Stimulated activated CD8-positive, alpha-beta memory T cell treated with anti-CD3 and anti-CD28 coated beads, Interleukin-7, amount 100 ng/mL, for 1 hour (primary cell): ENCODE measurements at places on chromosomes 3 and 15.

- no peak for DNase-seq
These were observed 49.2 kb upstream of the CTSH start for GRCh38 chr15:78993931-78994530.

DNA sequence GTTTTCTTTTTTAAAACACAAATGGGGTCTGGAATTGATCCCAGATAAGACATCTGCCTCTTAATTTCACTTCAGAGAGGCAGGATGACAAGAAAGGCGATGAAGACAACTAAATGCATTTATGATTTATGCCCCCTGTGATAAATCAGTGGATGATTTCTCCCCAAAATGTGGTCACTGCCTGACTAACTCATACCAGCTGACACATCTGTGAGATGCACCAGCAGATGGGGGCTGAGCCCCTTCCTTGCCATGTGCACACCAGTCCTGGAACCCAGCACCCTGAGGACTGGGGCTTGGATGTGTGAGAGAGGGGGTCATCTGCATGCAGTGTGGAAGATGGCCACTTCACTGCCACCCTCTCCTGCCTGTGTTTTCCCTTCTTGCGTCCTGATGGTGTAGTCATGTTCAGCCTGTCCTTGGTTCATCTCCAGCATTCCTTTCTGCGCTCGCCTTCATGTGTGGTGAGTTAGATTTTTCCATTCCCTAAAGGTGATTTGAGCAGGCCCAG is 264.3 kb downstream of the LRTM1 start:
- DNase-seq, result no peak

DNA sequence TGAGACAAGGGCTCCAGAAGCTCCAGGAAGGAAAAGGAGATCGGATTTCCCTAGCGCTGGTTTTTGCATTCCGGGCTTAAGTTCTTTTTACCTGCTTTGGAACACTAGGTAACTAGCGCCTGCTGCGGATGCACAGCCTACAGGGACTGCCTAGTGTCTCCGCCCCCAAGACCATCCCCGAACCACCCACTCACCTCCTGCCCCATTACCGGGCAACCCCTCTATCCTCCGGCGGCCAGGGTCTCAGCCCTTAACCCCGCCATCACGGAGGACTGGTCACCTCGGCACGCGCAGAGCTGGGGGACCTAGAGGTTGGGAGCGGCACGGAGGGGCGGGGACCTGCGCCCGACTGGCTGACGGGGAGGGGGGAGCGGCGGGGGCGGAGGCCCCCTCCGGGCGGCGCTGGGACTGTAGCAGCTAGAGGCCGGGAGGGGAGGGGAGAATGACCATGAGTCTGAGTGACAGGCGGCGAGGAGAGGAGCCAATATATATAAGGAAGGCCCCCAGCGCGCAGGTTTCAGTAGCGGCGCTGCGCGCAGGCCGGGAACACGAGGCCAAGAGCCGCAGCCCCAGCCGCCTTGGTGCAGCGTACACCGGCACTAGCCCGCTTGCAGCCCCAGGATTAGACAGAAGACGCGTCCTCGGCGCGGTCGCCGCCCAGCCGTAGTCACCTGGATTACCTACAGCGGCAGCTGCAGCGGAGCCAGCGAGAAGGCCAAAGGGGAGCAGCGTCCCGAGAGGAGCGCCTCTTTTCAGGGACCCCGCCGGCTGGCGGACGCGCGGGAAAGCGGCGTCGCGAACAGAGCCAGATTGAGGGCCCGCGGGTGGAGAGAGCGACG is at the start of gene DLL4:
DLL4 (plus strand) TSS at position 520 of the 839 bp plus-strand sequence. CDS start 329 bp downstream, outside the sequence.
- DNase-seq, result no peak

DNA sequence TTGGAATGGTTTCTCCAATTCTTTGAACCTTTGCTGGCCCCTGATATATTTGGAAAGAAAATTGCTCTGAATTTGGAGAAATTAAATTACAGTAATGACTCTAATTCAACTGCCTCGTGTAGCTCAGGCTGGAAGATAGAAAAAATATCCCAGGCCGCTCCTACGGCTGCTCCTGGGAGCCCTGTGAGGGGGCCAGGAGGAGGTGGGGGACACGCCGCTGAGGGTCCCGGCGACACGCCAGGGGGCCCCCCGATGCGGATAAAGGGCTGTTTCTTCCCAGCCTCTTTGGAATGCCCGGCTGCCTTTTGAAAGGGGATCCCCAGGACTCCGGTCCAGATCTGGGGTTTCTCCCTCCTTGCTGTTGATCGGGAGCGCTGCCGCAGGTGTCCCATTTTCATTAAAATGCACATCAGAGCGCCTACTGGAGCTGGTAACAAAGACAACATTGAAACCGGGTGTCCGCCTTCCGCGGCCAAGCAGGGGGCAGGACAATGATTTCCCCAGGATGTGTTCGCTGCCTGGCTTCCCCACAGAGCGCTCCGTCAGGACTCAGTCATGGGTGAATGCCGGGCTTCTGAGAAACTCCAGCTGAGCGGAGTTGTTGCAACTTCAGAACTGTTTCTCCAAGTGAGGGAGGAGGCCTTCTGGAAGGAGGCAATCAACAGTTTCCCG is 200.1 kb upstream of the KBTBD8 start:
- no peak for DNase-seq

- DNase-seq, result no peak
These were observed 262.1 kb upstream of the TGFBR2 start for GRCh38 chr3:30344288-30344687.

DNA sequence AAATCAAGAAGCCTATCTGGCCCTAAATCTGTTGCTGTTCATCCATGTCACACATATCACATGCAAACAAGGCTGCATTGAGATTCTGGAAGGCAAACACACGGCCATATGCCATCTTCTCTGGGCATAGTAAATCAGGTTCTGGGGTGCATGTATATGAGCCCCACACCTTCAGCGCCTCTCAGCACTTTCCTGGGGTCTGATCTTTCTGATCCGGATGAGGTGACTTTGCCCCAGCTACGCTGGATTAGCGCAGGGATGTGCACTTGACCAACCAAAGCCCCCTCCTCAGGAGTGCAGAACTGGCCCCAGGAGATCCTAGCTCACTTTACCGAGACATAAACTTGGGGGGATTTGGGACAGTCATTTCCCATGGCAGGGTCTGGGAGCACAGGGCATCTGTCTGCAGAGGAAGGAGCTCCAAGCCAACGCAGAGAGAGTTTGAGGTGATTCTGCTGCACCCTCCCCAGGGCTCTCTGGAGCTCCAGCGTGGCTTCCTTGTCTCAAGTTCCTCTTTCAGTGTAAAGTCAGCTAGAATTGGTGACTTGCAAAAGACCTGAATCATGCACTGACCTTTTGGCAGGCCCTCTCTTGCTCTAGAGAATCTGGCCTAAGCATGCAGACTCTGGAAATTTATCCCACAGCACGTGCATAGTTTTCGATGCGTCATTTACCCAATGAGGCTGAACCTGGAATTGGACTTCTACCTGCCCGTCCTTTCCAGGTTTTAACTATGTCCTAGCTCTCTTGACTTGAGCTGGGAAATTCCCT is 63.5 kb upstream of the KLF13 start:
- no peak for DNase-seq

GRCh38 chr3:52046186-52046901 is 10.0 kb downstream of the DUSP7 start:
- no peak for DNase-seq

GRCh38 chr3:72855001-72855400 is 6.8 kb upstream of the SHQ1 start:
- DNase-seq, result no peak

DNA sequence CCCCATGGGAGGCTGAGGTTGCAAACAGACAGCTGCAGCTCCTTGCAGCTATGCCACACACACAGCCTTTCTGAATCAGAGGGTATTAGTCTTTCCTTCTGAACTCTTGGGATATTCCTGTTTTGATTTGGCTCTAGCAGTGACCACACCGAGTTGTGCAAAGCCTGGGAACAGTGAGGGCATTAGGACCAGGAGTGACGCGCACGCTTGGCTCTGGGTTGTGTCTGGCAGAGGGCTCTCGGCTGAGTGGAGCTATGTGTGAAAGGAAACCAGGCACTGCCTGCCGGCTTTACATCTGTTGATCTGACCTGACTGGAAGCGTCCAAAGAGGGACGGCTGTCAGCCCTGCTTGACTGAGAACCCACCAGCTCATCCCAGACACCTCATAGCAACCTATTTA is at the start of gene GALNT15:
GALNT15 (plus strand) TSS at position 292 of the 400 bp plus-strand sequence. CDS start 472 bp downstream, outside the sequence.
- no peak for DNase-seq

DNA sequence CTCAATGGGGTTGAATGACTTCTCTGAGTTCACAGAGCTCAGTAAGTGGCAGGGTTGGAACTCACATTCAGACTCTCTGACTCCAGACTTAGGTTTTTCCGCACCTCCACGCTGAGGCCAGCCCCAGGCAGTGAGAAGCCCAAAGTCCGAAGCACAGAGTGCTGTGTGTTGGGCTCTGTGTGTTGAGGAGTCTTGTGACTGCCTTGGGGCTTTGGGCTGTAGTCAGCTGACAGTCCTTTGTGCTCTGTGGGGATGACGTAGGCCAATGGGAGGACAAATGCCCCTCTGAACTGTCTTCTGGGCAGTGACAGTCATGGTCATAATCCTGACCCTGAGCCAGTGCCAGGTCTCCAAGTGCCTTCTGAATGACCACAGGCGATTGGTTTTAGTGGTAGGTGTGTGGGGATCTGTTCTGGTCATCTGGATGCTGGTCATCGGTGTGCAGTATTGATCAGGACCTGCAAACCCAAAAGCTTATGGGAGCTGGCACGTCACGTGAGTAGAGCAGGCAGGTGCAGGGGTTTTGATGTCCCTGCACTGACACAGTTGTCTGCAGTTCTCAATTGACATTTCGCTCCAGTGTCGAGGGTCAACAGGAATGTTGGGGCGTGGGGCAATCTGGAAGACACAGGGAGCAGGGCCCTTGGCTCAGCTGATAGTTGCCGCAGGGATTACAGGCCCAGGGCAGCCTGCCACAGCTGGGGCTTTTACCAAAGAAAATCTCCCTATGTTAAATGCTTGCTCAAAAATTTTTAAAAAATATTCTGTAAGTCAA is 45.3 kb downstream of the CAPN3 start:
- DNase-seq, result no peak

GRCh38 chr15:68517285-68517761 is 61.5 kb upstream of the CORO2B start:
- no peak for DNase-seq

- no peak for DNase-seq
These were observed 2.5 kb downstream of the GOLIM4 start for GRCh38 chr3:168093229-168093628.

DNA sequence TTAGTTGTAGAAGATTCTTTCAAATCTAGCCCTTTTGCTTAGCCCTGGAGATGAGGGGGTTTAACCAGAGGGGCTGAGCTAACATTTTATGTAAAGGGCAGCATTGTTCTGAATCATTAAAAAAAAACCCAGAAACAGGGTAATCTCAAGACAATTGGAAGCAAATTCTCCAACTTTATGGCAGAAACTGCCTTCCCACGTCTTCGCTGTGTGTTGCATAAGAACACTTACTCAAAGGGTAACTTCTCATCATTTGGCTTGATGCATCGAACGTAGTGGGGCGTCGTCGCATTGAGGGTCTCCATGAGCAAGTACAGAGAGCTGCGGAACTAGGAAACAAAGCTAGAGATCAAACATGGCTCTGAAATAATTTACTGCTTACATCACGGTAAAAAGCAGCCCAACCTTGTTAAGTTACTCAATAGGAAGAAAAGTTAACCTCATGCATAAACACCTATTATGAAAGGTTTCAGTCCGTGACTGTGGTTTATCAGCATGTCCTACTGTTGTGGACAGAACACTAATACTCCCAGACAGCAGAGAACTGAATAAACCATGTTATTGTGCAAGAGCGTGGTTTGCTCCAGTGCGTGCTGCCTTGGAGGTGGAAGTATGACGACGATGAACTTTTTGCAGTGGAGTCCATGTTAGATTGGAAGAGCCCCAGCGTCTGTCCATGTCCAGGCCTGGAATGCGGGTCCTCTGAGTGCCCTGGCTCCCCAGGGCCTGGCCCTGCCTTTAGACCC is 48.7 kb downstream of the MYO5C start:
- no peak for DNase-seq

DNA sequence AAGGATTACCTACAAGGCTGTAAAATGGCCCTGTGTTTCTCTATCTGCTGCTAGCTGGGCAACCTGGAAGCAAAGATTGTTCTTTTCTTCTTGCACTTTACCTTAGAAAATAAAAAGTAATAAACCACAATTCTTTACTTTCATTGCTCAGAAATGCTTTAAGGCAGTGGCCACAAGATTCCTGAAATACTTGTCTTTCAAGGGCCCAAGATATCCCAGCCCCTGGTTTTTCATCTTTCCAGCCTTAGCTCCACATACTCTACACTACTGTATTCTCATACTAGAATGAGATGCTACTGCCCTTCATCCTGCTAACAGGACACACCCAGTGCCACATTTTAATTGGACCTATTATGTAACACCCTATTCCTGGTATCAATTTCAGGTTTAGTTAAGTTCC is 78.9 kb downstream of the GTF2E1 start:
- no peak for DNase-seq

DNA sequence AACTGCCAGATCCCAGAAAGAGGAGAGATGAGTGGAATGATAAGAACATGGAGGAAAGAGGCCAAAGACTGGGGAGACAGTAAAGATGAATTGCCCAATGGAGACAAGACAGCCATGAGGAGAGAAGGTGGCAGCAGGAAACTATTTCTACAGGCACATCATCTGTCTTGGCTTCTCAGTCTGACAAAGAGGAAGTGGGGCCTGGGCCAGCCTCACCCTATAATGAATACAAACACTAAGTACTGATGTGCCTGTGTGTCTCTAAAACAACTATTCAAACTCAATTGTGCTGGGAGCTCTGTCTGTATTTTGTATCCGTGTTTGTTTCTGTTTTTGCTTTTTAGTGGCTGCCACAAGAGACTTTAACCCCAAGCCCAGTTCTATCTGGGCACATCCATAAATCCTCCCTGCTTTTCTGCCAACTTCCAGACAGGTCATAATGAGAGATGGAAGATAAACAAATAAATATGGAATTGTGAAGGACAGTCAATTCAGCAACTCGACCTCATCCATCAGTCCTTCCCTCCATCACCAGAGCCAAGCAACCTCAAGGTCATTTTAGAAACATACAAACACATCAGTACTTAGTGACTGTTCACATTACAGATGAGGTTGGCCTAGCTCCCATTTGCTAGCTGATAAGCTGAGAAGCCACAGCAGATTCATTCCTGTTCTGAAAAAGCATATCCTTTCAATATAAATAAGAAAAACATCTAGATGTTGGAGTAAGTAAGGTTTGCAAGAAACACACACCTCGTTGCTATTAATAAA is 116.7 kb downstream of the CADPS start:
- DNase-seq, result no peak

- no peak for DNase-seq
These were observed 23.3 kb downstream of the ANAPC13 start for GRCh38 chr3:134462331-134462941.
